Femur (tissue), 1 donor: ENCODE measurements at places on chromosomes 13 and 19.

DNA sequence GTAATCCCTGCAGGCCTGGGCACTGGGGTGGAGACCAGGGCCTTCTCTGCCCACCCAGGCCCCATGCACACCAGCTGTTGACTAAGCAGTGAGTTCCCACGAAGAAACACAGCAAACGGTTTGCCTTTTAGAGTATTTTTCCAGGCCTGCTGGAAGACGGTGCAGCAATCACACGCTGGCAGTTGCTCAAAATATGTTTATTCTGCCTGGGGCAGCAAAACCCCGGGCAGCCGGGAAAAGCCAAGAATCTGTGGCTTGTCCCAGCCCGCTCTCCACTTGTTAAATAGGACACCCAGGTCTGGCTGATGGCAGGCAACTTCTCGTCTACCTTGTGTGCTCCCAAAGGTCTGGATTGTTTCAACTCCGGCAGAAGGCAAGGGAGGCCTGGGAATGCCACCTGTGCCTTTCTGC, 40.8 kb downstream of the GGACT start:
- DNase-seq, result peak; percentile 46

DNA sequence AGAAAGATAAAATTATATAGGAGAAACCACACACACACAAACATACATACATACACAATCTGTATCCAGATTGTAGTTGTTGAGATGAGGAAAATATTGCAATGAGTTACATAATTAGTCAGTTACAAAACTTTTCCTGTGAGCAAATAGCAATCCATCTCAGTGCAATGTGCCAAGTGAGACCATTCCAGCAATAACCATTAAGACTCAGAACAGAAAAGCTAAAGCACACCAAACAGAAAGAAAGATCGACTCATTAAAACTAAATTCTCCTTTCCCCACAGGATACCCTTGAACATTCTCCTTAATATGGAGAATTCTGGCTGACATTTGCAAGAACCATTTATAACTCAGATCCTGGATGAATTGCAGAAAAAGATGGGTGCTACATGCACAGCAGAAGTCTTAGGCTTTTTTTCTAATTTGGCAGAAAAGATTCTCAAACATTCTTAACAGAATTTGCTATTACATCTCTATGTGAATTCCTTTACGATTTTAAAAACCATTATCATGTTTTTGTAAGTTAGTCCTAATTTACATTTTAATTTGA, 1341.2 kb upstream of the SPRY2 start:
- DNase-seq, result no peak

DNA sequence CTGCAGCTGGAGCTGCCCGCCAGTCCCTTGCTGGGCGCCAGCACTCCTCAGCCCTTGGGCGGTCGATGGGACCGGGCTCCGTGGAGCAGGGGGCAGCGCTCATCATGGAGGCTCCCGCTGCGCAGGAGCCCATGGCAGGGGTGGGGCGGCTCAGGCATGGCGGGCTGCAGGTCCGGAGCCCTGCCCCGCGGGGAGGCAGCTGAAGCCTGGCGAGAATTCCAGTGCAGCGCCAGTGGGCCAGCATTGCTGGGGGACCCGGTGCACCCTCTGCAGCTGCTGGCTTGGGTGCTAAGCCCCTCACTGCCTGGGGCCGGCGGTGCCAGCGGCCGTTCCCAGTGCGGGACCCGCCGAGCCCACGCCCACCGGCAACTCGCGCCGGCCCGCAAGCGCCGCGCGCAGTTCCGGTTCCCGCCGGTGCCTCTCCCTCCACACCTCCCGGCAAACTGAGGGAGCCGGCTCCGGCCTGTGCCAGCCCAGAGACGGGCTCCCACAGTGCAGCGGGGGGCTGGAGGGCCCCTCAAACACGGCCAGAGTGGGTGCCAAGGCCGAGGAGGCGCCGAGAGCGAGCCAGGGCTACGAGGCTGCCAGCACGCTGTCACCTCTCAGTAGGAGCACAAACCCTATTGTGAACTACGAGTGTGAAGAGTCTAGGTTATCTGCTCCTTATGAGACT, 687.1 kb downstream of the PCDH17 start:
- no peak for DNase-seq

DNA sequence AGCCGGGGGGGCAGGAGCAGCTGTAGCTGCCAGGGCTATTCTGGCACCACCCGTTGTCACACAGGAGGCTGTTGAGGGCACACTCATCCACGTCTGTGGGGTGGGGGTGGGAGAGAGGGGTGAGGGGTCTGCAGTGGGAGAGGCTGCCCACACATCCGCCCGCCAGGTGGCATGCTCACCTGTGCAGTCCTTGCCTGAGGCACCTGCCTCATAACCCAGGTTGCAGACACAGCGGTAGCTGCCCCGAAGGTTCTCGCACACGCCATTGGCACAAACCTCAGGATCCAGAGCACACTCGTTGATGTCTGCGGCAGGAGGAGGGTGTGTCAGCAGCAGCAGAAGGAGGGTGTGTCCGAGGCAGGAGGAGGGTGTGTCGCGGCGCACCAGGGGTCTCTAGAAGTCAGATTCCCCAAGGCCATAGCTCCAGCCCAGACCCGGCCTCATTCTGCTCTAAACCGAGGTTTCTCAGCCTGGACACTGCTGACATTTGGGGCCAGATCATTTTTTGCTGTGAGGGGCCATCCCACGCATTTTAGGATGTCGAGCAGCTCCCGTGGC, 20.3 kb downstream of the FBN3 start:
- no peak for DNase-seq

- no peak for DNase-seq
Observed at GRCh38 chr13:98650396-98651107, 73.6 kb upstream of the STK24 start.

DNA sequence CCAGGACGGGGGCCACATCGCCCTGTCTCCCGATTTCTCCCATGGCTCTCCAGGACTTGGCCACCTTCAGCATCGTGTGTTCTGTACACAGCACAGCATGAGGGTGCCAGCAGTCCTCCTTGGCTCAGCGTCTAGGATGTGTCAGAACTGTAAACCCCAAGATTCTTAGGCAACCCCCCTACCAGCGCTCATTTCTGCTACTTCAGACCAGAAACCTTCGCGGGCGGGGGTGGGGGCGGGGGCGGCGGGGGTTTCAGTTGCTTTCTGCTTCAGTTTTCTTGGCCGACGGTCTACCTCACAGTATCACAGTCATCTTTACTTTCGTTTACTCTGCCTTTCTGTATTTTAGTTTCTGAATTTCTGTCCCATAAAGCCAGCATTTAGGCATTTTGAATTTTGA, 82.4 kb downstream of the GGACT start:
- no peak for DNase-seq

DNA sequence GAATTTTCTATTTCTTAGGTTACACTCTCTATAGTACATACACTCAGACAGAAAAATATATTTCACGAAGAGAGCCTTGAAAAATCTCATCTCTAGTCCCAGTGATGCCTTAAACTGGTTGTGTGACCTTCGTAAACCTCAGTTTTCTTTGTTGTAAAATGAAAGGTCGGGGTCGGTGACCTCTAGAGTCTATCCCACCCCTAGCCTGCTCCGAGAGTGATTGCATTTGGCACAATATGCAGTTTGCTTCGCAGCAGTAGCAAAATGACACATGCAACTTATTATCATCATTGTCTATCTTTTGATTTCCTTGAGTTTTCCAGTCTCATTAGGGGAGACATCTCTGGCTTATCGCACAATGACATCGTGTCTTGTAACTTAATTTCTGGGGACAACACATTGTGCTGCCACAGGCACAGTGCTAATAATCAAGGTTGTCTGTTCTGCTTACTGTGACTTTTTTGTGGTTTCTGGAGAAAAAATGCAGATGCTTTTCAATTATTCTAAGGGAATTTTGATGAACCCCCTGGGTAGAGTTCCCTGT, 115.0 kb downstream of the GGACT start:
- no peak for DNase-seq

DNA sequence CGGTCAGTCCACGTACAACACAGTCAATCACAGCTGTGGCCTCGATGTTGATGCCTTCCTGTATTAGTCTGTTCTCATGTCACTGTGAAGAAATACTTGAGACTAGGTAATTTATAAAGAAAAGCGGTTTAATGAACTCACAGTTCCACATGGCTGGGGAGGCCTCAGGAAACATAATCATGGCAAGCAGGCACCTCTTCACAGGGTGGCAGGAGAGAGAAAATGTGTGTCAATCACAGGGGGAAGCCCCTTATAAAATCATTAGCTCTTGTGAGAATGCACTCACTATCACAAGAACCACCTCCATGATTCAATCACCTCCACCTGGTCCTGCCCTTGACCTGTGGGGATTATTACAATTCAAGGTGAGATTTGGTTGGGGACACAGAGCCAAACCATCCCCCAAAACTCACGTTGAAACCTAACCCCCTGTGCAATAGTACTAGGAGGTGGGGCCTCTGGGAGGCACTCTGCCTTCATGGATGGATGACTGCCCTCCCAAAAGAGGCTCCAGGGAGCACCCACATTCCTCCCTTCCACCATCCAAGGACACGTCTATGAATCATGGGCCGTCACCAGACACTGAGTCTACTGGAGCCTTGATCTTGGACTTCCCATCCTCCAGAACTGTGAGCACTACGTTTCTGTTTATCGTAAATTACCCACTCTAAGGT, 2.3 kb upstream of the PROZ start:
- DNase-seq, result no peak

GRCh38 chr19:46040952-46041500, at the start of gene IGFL4:
TSS of gene IGFL4 (minus strand) at chr19:46041002. CDS start at chr19:46040962, 40 bp downstream.
- DNase-seq, result no peak

DNA sequence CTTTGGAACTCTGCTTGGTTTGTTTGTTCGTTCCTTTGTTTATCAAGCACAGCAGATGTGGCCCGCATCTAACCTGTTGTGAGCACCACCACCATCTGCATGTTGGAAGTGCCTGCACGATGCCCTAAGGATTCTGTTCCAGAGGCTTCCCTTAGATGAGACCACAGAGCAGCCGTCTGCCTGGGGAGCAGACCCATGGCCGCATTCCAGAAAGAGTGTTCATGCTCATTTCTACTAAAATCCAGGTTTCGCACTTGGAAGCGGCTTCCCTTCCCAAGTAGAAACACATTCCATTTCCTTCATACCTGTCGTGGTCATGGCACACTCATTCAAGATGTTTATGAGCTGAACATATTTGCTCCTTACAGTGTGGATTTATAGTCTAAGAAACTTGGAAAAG, 27.2 kb downstream of the COL4A2 start:
- DNase-seq, result no peak

DNA sequence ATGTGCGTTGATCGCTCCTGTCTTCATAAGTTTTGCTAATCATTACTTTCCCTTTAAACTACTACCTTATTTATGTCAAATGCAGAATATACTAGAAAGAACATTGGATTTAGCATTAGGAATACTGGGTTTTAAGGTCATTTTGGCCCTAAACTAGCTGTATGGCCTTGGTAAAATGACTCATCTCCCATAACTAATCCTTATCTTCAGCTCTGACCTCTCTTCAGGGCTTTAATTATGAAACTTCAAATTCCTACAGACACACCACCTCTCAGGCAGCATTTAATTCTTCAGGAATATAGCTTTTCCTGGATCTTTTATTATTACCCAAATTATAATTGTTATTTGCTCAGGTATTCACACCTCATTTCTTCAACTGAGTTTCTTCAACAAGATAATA, 121.2 kb downstream of the STARD13 start:
- DNase-seq, result no peak

DNA sequence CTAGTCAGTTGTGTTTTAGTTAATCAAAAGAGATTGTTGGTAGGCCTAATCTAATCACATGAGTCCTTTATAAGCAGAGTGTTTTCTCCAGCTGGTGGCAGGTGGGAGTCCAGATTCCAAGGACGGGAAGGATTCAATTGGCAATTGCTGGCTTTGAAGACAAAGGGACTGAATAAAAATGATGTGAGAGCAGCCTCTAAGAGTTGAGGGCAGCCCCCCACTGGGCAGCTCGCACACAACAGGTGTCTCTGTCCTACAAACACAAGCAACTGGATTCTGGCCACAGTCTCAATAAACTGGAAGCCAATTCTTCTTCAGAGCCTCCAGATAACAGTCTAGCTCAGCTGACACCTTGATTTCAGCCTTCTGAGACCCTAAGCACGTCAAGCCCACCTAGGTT, 915.2 kb downstream of the PCDH9 start:
- no peak for DNase-seq

GRCh38 chr19:56139847-56140582, 1.1 kb upstream of the ZNF444 start:
- DNase-seq, result no peak

DNA sequence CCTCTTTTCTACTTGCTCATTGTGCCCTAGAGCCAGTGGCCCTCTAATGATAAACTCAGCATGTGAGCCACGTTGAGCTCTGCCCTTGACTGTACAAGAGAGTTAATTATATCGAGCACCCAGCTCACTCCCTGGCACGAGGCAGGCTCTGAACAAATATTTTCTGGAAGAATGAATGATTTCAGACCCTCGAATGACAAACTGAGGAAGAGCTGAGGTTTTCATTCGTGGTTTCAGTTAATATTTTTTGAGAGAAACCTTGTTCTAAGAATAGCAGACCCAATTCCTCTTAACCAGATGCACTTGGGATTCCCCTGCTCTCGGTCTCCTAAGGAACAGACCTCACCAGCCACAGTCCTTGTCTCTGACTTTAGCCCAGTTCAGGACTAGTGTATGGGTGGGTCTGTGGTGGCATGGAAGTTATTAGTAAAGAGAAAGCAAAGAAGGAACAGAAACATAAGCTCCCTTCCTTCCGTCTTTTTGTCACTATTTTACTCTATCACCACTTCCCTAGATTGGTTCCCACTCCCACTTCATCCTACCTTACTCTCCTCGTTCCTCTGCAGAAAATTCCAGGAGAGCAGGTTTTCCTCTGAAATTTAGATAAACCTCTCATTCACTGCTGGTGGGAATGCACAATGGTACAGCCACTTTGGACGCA, 22.1 kb upstream of the WDFY2 start:
- no peak for DNase-seq

GRCh38 chr13:110471833-110472162, 89.7 kb downstream of the RAB20 start:
- DNase-seq, result peak; percentile 53

GRCh38 chr13:105159841-105160240, 1375.6 kb downstream of the EFNB2 start:
- no peak for DNase-seq

DNA sequence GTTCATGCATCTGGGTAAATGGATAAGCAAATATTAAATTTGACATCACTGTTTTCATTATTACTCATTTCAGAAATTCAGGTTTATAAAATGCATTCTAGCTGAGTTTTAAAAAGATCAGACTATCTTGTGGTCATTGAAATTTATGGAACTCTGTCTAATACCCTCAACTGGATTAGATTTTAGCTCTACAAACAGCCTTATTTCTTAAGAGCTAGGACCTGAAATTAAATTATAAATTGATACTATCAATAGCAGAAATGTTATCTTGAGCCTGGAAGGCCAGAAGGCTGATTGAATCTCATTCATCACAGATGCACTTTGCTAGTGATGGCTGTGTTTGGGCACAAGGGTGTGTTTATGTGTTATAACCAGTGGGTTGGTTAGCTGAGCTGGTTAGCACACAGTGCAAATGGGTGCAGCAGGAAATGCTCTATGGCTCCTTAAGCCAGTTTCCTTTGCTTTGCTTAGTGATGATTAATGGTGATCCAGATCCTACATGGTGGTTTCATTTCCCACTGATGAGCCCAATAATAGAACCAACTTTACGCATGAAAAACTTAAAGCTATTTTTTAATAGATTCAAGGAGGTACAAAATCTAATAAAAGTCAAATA, 310.8 kb upstream of the KLF12 start:
- no peak for DNase-seq

GRCh38 chr13:36712290-36712689, 38.5 kb downstream of the SERTM1 start:
- no peak for DNase-seq

- DNase-seq, result no peak
Observed at GRCh38 chr19:9801976-9802375, 16.9 kb downstream of the FBXL12 start.

- no peak for DNase-seq
Observed at GRCh38 chr13:68030152-68030809, 800.1 kb upstream of the PCDH9 start.

- DNase-seq, result no peak
Observed at GRCh38 chr19:30086916-30087315, 144.9 kb downstream of the URI1 start.
